ENCODE measurements at places on chromosomes 1 and 21.

- DNase-seq = peak; percentile 57
Measured at GRCh38 chr1:228465571-228466146, 21.5 kb upstream of the RNF187 start.

GRCh38 chr1:37875833-37876232 lies 16.4 kb upstream of the MTF1 start:
- DNase-seq = peak; percentile 25

DNA sequence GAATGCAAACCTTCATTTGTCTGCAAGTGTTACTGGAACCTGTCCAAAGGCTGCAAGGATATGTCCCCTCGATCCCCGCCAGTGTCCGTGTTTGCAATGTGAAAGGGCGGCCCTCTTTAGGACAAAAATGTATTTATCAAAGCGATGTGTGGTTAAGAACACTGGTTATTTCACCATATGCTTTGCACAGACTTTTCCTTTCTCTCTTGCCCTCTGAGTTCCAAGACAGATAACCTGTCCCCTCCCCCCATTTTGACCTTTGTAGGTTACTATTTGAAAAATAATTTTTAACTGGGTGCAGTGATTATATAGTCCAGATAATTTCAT lies 1.8 kb downstream of the CHRM3 start:
- DNase-seq = no peak

DNA sequence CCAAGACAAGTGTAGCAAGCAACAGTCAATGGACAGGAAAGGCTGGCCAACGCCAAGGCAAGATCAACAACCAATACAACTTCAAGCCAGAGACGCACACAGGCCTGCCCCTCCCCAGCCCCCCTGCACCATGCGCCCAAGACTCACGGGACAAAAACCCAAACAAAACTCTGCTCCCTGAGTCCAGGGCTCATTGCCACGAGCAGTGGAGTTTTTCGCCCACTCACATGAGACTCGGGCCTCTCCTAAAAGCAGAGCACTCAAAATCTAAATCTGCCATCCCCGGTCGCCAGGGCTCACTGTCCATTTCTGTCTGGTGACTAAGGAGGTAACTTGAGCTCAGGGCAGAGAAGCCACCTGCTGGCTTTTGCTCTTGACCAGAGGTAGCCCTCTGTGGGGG lies 174.8 kb downstream of the CLIC6 start:
- DNase-seq = no peak

DNA sequence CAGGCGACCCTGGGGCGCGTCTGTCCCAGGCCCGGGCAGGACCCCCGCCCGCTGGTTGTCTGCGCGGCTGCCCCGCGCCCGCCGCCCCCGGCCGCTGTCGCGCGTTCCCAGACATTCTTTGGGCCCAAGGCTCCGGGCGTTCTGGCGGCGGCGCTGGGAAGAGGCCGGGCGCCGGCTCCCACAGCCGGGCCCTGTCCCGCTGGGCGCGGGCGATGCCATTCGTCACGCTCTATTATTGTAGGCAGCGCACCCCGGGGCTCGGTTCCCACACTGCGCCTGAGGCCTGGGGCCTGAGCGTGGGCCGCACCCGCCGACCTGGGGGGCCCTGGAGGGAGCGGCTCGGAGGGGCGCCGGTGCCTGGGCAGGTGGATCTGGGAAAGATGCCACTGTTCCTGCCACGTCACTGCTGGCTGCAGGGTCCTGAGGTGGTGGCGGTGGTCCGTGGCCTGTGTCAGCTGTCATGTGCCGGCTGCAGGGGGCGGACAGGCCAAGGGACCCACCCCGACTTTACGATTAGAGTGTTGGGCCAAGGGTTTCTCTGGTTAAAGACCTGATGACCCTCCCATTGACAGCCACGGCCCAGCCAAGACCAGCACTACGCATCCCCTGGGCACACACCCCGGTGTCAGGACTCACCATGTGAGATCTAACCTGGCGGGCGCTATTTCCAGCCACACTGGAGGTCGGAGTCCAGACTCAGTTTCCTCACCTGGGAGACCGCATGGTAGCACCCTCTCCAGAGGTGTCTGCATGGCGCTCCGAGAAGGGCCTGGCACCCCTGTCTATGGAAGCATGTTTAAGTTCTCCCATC lies 55.1 kb upstream of the ADARB1 start:
- DNase-seq = no peak

DNA sequence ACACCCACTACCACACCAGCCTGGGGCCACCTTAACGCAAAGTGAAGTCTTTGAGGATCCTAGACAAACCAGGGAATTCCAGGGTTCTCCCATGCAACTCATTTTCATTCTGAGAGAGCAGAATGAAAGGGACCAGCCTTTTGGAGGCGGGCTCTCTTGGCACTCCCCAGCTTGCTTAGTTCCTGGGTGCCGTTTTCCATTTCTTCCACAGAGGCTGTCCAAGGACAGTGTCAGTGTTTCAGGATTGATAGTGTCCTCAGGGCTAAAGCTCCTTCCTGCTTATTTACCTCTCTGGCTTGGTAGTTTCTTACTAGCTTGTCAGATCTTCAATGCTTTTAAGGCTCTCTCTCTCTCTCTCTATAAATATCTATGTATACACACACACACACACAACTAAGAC lies 30.1 kb upstream of the GNG4 start:
- no peak for DNase-seq

DNA sequence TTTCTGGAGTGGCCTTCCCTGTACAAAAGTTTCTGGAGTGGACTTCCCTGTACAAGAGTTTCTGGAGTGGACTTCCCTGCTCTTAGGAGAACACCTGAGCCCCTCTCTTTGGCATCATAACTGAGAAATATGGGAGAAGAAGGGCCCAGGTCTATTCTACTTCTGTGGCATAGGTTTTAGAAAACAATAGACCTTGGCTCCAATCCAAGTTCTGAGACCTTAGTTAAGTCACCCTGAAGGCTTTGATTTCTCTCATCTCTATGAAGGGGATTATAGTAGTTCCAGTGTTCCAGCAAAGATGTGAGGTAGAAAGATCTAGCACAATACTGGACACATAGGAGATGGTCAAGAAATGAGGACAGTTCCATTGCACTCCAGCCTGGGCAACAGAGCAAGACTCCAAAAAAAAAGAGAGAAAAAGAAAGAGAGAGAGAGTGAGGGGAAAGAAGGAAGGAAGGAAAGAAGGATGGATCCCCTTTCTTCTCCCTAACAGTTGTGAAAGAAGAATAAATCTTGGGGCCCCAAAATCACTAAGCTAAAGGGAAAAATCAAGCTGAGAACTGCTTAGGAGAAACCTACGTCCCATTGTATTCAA lies 13.3 kb upstream of the EIF4G3 start:
- DNase-seq = no peak

GRCh38 chr1:18644973-18645746 lies 14.5 kb downstream of the PAX7 start:
- DNase-seq = no peak

DNA sequence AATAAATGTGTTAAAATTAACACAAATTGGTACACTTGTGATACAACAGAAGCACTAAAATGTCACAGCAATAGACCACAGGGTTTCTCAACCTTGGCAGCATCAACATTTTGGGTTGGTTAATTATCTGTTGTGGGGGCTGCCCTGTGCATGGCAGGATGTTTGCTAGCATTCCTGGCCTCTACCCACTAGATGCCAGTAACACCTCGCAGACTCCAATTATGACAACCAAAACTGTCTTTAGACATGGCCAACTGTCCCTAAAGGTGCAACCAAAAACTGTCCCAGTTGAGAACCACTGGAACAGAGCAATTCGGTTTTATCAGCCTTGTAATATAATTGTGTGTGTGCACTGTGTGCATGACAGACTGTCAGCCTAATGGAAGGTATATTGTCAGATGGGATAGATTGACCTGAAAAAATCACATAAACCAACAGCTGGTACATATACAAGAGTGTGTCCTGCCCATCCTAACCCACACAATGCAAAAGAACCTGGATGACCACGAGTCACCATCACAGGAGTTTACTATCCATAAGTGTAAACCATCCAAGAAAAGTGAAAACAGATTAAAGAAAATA lies 13.5 kb upstream of the ERG start:
- DNase-seq = no peak

GRCh38 chr21:29157080-29157479 lies 26.6 kb downstream of the MAP3K7CL start:
- DNase-seq = no peak

GRCh38 chr1:150749720-150750311 lies 15.8 kb downstream of the CTSS start:
- no peak for DNase-seq

DNA sequence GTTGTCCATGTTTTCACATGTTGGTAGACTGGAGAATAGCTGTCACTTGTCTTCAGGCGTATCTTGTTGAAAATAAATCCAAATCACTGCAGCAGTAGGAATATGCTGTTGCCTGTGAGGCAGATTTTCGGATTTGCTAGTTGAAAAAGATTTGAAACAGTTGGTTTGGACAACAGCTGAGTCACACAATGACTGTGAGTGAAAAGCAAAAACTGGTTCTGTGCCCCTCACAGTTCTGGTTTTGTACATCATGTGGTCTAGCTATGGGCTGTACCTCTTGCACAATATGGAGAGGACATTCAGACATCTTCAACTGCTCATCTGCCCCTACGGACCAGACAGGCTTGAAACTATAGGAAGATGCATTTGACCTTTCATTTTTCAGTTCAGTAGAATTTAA lies 1.8 kb downstream of the ARF1 start:
- no peak for DNase-seq

DNA sequence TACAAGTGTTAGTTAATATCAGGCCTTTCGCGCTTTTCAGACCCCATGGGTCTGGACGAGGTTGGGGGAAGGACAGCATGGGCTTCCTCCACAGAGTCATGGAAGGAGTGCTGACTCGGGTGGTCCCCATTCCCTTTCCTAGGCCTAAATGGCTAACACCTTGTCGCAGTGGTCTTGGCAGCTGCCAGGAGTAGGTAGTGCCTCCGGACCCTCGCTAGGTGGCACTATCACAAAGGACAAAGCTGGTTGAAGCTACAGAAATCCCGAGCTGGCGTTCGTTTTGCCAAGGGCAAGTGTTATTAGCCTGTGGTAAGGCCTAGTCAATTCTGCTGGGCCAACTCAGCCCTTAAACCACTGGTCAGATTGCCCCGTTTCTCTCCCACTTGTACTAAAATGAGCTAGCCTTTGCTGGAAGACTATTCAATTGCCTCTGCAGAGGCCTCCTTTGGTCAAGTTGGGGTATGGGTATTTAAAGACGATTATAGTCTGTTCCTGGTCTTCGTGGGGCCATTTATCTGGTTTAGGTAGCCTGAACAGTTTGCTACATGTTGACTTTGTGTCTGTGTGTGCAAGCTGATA lies 1.1 kb upstream of the UBE2Q1 start:
- peak; percentile 92 for DNase-seq

DNA sequence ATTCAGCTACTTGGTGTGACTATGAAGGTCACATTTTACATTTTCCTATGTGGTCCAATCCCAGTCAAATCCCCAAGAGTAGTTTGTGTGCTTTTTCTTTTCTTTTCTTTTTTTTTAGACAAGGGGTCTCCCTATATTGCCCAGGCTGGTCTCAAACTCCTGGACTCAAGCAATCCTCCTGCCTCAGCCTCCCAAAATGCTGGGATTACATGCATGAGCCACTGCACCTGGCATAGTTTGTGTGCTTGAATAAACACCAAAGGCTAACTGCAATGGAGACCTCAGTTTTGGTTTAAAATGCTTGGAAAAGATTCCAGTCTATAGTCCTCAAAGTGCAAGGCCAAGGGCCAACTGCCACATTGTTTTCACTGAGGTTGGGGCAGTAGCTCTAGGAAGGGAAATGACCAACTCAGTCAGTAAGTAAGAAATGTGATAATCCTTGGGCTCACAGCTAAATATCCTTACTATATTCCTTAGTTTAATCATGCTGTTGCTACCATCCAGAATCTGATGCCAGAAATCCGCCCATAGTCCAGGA lies 38.6 kb downstream of the EIF2B3 start:
- DNase-seq = no peak

- no peak for DNase-seq
Measured at GRCh38 chr1:156505679-156506298, 5.2 kb upstream of the MEF2D start.

- DNase-seq = no peak
Measured at GRCh38 chr1:9198538-9199361, 35.8 kb upstream of the H6PD start.

DNA sequence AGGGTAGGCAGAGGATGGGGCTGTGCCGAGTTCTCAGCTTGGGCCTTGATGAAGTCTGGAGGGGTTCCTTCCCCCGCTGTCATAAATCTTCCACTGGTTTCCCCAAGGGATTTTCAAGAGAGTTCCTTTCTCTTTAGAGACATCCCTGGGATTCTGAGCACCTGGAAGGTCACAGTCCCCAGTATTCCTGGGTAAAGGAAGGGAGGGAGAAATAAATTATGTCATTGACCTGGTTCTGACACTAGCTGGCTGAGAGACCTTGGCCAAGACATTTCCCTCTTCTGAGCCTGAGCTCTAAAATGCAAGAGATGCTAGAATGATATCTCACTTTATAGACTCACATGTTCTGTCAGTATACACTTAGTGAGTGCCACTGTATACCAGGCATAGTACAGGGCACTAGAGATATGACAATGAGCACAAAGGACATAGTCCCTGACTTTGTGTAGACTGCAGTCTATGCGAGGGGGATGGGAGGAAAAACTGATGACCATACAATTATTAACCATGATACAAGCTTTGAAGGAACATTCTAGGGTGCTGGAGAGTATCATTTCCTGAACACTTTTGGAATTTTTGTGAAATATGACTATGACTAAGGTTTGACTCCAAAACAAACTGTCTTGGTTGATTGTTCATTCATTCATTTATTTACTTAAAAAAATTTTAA lies 165.8 kb upstream of the JUN start:
- DNase-seq = no peak

- peak; percentile 26 for DNase-seq
Measured at GRCh38 chr1:206716870-206717673, 32.4 kb downstream of the MAPKAPK2 start.

- no peak for DNase-seq
Measured at GRCh38 chr1:27601321-27601770, 2.6 kb downstream of the AHDC1 start.

DNA sequence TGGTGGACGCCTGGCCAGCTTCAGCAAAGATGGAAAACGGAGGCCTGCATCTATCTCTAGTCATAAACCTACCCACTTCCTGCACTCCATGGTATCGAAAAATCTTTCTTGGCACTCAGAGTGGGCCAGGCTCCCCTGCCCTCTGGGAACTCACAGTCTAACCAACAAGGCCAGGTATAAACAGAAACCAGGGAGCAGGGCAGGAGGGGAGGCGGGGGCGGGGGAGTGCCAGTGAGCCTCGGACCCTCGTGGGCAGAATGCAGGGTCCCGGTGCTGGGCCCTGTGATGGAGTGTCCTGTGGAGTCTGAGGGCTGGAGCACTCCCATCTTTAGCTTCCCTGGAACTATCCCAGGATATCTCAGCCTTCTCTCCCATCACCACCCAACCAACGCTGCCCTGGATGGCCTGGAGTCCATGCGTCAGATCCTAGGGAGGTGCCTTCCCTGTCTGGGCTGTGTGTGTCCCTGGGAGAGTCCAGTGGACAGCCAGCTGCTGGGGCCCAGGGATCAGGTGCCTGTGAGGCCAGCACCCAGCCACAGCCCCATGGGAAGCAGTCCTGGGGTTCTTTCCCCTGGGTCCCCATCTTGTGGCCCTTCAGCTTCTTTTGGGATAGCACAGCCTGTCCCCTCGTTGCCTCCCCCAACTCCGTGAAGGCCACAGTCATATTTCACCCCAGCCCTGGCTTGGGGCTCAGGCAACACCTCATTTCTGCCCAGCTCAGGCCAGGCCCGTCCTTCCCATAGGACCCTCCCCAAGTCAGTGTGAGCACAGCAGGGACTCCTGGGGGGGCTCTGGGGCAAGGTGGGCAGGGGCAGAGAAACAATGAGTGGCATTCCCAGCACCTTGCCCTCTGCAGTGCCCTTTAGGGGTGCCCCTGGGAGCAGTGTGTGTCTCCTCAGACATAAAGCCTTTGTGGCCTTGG lies 1.1 kb upstream of the EPS8L3 start:
- DNase-seq = no peak
